Stimulated activated memory B cell treated with anti-CD40 and anti-IgM and Interleukin-4, amounts not matched to agents 10 μg/mL and 1 μg/mL and 100 μg/mL, for 72 hours (primary cell): ENCODE measurements at places on chromosomes 1 and 21.
A peak's percentile ranks its signal among the peaks of the same experiment; 100 is the strongest.

GRCh38 chr1:234701737-234702341 lies 91.9 kb upstream of the IRF2BP2 start:
- ATAC-seq = no peak
- H3K36me3 ChIP-seq = no peaks in the 10 kb centered on the region
- peaks cover 16% of the 10 kb centered on the region for H3K4me1 ChIP-seq
- no peaks in the 10 kb centered on the region for H3K27me3 ChIP-seq

DNA sequence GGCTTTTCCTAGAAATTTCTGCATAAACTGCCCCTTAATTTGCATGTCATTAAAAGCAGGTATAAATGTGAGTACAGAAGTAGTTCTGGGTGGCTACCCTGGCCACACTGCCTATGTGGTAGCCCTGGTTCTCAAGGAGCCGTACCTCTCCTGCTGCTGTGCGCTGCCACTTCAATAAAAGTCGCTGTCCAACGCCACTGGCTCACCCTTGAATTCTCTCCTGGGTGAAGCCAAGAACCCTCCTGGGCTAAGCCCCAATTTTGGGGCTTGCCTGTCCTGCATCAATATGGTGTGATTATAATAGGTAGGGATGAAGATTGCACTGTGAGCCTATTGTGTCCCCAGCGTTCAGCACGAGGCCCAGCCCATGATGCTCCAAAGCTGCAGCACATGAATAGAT lies 65.6 kb upstream of the C1orf174 start:
- no peaks in the 10 kb centered on the region for H3K36me3 ChIP-seq
- H3K4me3 ChIP-seq = no peak overlapping the region
- H3K4me1 ChIP-seq = no peaks in the 10 kb centered on the region

GRCh38 chr1:183687546-183688304 lies 34.6 kb upstream of the APOBEC4 start:
- no peak overlapping the region for H3K27ac ChIP-seq
- H3K4me1 ChIP-seq = peaks cover 14% of the 10 kb centered on the region
- ATAC-seq = no peak
- H3K27me3 ChIP-seq = peaks cover 20% of the 10 kb centered on the region

DNA sequence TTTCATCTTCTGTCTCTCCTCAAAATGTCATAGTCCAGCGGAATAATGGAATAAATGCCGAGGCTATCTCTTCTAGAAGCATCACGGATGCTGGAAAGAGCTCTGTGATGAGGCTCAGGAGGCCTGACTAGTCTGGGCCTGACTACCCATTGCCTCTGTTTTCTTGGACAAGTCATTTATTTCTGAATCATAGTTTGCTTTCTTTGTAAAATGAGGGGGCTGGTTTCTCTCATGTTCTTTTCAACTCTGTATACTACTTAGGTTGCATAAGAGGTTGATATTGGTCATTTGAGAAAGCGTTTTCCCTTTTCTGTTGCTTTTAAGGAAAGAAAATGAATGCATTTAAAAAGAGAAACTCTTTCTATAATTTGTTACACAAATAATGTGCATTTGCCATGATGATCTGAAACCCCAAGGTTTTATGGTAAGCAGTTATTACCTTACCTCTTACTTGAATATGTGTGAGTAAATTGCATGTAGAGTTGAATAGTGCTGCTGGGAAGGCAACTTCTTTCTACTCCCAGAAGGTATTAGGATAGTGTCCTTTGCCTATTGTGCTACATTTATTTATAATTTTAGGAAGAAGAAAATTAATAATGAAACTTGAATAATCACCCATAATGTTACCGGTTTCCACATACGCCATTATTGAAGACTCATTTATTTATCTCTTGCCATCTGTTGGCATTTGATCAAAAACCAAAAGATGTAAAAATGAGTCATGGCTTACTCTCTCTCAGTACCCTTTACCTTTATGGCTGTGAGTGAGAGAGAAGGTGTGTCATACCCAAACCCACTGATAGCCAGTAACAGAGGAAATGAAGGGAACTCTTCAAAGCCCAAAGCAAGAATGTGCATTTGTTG lies 179.1 kb downstream of the FASLG start:
- H3K4me3 ChIP-seq = no peak overlapping the region
- H3K27ac ChIP-seq = no peak overlapping the region

DNA sequence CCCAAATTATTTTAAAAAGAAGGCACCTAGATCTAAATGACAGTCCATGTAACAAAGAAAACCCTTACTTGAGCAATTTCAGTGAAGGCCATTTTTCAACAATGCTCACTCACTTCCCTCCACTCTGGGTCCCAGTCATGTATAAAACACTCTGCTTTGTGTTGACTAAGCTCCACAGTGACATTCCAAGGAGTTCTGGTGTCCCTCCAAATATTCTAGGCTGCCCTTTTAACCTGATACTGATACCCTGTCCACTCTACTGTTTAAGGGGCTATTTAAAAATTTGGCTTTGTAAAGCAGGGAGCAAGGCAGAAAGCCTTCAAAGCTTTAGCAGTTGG lies 73.6 kb downstream of the GNG12 start:
- no peak overlapping the region for H3K27ac ChIP-seq
- no peak for ATAC-seq
- H3K36me3 ChIP-seq = no peaks in the 10 kb centered on the region

- H3K36me3 ChIP-seq = no peaks in the 10 kb centered on the region
- ATAC-seq = peak; percentile 88
- H3K4me1 ChIP-seq = peaks cover 17% of the 10 kb centered on the region
- H3K4me3 ChIP-seq = no peak overlapping the region
These were observed 35.0 kb upstream of the HUNK start for GRCh38 chr21:31837618-31838390.

- H3K36me3 ChIP-seq = peaks cover 26% of the 10 kb centered on the region
- H3K27ac ChIP-seq = peak overlapping the region; percentile 100
- no peaks in the 10 kb centered on the region for H3K27me3 ChIP-seq
- H3K4me1 ChIP-seq = peaks cover 25% of the 10 kb centered on the region
These were observed 478 bp upstream of the PRDM2 start for GRCh38 chr1:13699510-13699909.

- no peak overlapping the region for H3K27ac ChIP-seq
- no peak overlapping the region for H3K4me3 ChIP-seq
- no peaks in the 10 kb centered on the region for H3K27me3 ChIP-seq
These were observed 47.9 kb downstream of the NPHP4 start for GRCh38 chr1:5944154-5944842.

GRCh38 chr1:196970182-196970581 lies 7.2 kb upstream of the CFHR5 start:
- H3K36me3 ChIP-seq = no peaks in the 10 kb centered on the region
- no peak overlapping the region for H3K4me3 ChIP-seq
- ATAC-seq = no peak
- H3K27ac ChIP-seq = no peak overlapping the region

DNA sequence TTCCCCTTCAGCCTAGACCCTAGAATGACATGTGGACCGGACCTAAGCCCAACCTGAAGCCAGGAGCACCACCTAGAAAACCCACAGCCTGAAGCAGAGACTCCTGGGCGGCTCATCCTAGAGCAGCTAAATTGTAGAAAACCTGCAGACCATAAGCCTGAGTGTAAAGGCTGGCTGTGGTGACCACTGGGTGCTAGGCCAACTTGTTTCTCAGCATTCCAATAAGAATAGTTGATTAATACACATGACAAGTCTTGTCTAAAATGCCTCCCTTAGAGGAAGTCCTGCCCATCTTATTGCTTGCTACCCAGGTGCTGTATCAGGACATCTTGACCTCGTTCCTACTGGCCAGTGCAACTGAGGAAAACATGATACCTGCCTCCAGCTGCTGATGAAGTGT lies 23.3 kb upstream of the CASQ2 start:
- H3K4me1 ChIP-seq = no peaks in the 10 kb centered on the region
- peaks cover 29% of the 10 kb centered on the region for H3K27me3 ChIP-seq
- ATAC-seq = no peak
- no peaks in the 10 kb centered on the region for H3K36me3 ChIP-seq

GRCh38 chr1:46065405-46065804 lies 67.0 kb downstream of the PIK3R3 start:
- H3K36me3 ChIP-seq = no peaks in the 10 kb centered on the region
- no peak overlapping the region for H3K4me3 ChIP-seq
- H3K4me1 ChIP-seq = peaks cover 11% of the 10 kb centered on the region
- H3K27ac ChIP-seq = no peak overlapping the region

GRCh38 chr1:54904476-54905048 lies 17.6 kb upstream of the DHCR24 start:
- H3K4me3 ChIP-seq = no peak overlapping the region
- H3K4me1 ChIP-seq = no peaks in the 10 kb centered on the region
- no peak overlapping the region for H3K27ac ChIP-seq
- no peaks in the 10 kb centered on the region for H3K36me3 ChIP-seq
- no peak for ATAC-seq

DNA sequence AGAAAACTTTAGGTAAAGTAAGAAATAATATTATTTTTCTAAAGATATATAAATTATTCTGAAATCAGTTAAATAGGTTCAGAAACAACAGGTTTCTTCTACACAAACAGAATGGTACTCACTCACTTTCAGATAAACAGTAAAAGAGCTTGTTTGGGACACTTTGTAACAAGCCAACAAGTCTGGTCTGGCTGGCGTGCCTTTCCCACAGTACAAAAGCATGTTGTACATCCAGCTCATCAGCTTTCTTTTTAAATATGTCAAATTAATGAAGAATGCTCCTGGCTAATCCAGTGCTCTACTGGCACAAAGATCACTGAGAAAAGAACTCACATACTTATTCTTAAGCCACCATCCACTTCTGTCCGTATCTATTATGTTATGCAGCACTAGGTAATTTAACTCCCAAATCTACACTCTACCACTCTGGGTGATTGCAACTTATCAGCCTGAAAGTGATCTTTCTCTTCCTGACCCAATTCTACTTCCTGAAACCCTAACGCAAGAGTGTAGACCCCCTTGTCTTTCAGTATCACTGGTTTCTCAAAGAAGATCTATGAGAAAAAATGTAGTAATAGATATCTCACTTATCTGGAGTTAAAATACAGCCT lies 32.6 kb downstream of the TRIT1 start:
- no peak for ATAC-seq
- H3K27me3 ChIP-seq = no peaks in the 10 kb centered on the region
- no peak overlapping the region for H3K27ac ChIP-seq
- H3K4me1 ChIP-seq = peaks cover 7% of the 10 kb centered on the region

DNA sequence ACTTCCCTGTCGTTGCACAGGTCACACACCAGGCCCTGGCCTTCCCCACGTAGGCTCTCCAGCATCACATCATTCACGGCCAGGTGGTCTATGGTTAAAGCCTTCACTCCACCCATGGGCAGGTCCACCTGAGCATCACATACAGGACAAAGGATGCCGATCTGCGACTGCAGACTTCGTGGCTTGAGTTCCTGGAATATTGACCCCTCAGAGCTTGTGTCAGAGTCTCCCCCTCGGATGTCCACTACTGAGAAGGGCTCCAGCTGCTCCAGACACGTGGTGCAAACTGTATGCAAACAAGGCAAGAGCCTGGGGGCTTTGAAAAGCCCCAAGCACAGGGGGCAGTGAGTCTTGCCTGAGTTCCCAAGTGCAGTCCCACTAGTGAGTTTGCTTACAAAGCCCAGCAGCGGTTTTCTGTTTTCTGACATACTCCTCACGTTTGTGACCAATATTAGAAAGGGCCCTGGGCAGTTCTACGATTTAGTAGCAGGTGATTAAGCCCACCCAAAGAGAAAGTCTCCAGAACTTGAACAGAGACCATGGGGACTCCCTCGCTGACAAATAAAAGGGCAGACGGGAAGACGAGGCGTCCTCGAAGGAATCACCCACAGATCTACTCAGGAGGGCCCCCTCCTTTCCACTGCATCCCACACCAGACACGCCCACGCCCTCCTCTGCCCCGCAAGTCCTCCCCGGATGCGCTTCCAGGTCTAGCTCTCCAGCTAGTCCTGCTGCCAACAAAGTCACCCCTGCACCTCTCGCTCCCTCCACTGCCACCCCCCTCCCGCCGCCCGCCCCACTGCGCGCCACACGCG lies 568 bp downstream of the TRIM45 start:
- no peaks in the 10 kb centered on the region for H3K36me3 ChIP-seq
- peak overlapping the region; percentile 85 for H3K4me3 ChIP-seq
- peaks cover 7% of the 10 kb centered on the region for H3K4me1 ChIP-seq
- peak overlapping the region; percentile 69 for H3K27ac ChIP-seq
- no peaks in the 10 kb centered on the region for H3K27me3 ChIP-seq

GRCh38 chr1:70146488-70146887 lies 58.9 kb downstream of the LRRC40 start:
- ATAC-seq = no peak
- no peak overlapping the region for H3K4me3 ChIP-seq
- H3K27me3 ChIP-seq = no peaks in the 10 kb centered on the region
- peaks cover 17% of the 10 kb centered on the region for H3K36me3 ChIP-seq
- H3K27ac ChIP-seq = no peak overlapping the region
- H3K4me1 ChIP-seq = no peaks in the 10 kb centered on the region

- peak; percentile 86 for ATAC-seq
- H3K27me3 ChIP-seq = no peaks in the 10 kb centered on the region
- peak overlapping the region; percentile 78 for H3K27ac ChIP-seq
- H3K36me3 ChIP-seq = peaks cover 28% of the 10 kb centered on the region
These were observed 500 bp upstream of the PEA15 start for GRCh38 chr1:160204526-160205241.

GRCh38 chr1:234776876-234777855 lies 167.2 kb upstream of the IRF2BP2 start:
- no peaks in the 10 kb centered on the region for H3K27me3 ChIP-seq
- no peak for ATAC-seq
- H3K4me3 ChIP-seq = no peak overlapping the region
- peaks cover 11% of the 10 kb centered on the region for H3K4me1 ChIP-seq

- H3K4me1 ChIP-seq = no peaks in the 10 kb centered on the region
- no peak for ATAC-seq
- no peak overlapping the region for H3K4me3 ChIP-seq
- peaks cover 51% of the 10 kb centered on the region for H3K27me3 ChIP-seq
- H3K36me3 ChIP-seq = no peaks in the 10 kb centered on the region
These were observed 177.3 kb upstream of the HMGB4 start for GRCh38 chr1:33686551-33686950.

DNA sequence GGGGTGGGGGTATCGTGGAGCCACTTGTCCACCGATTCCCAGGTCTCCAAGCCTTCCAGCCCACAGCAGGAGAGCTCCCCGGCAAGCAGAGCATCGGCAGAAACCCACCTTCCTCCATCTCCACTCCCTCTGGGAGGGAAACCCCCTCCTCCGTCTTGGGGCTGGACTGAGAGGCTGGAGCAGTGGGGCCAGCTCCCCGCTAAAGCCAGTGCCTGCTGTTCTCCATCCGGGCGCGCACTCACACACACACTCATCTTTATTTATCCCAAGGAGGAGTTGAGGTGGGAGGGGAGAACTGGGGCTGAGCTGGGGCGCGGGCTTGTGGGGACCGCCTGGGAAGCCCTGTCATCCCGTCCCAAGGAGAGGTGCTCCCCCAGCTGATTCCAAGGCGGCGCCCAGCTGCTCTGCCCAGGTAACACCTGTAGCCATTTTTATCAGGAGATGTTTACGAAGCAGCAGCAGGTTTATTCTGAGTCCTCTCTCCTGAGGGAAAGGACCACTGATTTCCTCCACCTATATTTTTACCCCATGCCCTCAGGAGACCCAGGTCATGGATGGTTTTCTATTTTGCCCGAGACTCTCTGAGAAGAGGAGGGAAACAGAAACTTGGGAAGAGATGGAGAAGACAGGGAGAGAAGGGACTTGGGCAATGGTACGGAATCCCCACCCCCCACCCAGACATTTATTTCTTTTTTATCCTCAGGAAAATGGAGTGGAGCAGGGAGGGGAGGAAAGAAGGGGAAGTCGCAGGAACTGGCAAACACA lies 2.1 kb downstream of the KCNN3 start:
- H3K27ac ChIP-seq = no peak overlapping the region
- H3K27me3 ChIP-seq = peaks cover 64% of the 10 kb centered on the region
- H3K4me3 ChIP-seq = no peak overlapping the region
- ATAC-seq = no peak
- peaks cover 81% of the 10 kb centered on the region for H3K4me1 ChIP-seq
